ENCODE measurements at places on chromosomes 2 and 18. TPM values are rescaled to one million over a fixed set of nuclear protein-coding genes. Genes with fewer than 3 reads are reported as not detected.

Gene POTEF
- not detected for total RNA-seq

GRCh38 chr2:164599954-164600589 is 21.2 kb downstream of the GRB14 start:
- H3K4me1 ChIP-seq, result no peaks in the 10 kb centered on the region
- DNase-seq, result no peak
- no peak overlapping the region for H3K4me3 ChIP-seq
- no peak overlapping the region for H3K27ac ChIP-seq
- no peaks in the 10 kb centered on the region for H3K36me3 ChIP-seq

GRCh38 chr2:171347591-171348032 is 86.2 kb downstream of the METTL8 start:
- no peaks in the 10 kb centered on the region for H3K27me3 ChIP-seq
- peaks cover 8% of the 10 kb centered on the region for H3K36me3 ChIP-seq
- DNase-seq, result no peak
- no peak overlapping the region for H3K4me3 ChIP-seq
- no peak overlapping the region for H3K27ac ChIP-seq

DNA sequence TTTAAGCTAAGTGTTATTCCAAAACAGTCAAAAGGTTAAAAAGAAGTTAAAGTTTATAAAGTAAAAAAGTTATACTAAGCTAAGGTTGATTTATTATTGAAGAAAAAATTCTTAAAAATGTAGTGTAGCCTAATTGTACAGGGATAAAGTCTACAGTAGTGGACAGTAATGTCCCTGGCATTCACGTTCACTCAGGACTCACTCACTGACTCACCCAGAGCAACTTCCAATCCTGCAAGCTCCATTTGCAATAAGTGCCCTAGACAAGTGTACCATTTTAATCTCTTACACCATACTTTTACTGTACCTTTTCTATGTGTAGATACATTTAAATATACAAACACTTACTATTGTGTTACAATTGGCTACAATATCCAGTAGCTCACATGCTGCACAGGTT is 86.1 kb downstream of the CACNB4 start:
- H3K27me3 ChIP-seq, result peaks cover 7% of the 10 kb centered on the region
- no peak overlapping the region for H3K4me3 ChIP-seq
- DNase-seq, result no peak
- no peaks in the 10 kb centered on the region for H3K4me1 ChIP-seq
- no peak overlapping the region for H3K27ac ChIP-seq

Gene SULT1C2
- not detected for total RNA-seq

Gene COLEC12
- not detected for total RNA-seq

Gene FEV
- total RNA-seq, result not detected

- H3K27me3 ChIP-seq, result no peaks in the 10 kb centered on the region
- DNase-seq, result no peak
- no peak overlapping the region for H3K27ac ChIP-seq
- H3K4me1 ChIP-seq, result peaks cover 47% of the 10 kb centered on the region
- no peaks in the 10 kb centered on the region for H3K36me3 ChIP-seq
- H3K4me3 ChIP-seq, result no peak overlapping the region
These were observed 244.9 kb downstream of the LOXHD1 start for GRCh38 chr18:46411867-46412690.

Gene IL36G
- not detected for total RNA-seq

Gene DSC1
- total RNA-seq, result not detected

Gene RBM44
- 3.2 TPM for total RNA-seq

- no peak for DNase-seq
- H3K27me3 ChIP-seq, result peaks cover 36% of the 10 kb centered on the region
- H3K4me1 ChIP-seq, result no peaks in the 10 kb centered on the region
- no peak overlapping the region for H3K4me3 ChIP-seq
- H3K27ac ChIP-seq, result no peak overlapping the region
These were observed 36.9 kb downstream of the REEP1 start for GRCh38 chr2:86300496-86300895.

Gene ATOH8
- not detected for total RNA-seq

Gene SPDYA
- total RNA-seq, result 2.6 TPM

DNA sequence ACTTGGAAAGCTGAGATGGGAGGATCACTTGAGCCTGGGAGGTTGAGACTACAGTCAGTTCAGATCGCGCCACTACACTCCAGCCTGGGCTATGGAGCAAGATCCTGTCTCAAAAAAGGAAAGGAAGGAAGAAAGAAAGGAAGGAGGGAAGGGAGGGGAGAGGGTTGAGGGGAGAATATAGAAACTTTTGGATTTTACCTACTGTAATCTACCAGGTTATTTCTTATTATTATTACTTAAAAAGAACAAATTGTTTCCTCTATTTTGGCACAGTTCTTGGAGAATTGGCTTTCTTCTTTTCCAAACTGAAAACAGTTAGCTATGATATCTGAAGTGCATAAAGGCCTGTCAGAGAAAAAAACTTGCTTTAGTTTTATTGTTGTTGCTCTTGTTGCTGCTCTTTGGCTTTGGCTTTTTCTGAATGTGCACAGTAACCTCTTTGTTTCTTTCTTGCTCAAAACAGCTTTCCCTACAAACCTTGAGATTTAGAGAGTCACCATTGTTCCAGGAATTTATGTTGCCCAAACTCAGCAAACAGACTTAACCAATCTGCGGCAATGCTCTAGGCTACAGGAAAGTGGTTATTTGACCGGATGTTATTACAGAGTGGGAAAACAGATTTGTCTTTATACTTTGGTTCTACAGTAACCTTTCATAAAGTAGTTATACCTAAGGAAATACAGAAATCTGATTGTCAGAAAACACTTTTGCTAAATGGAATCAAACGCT is 214.9 kb downstream of the XIRP2 start:
- no peak overlapping the region for H3K27ac ChIP-seq
- no peak overlapping the region for H3K4me3 ChIP-seq
- no peaks in the 10 kb centered on the region for H3K27me3 ChIP-seq
- no peak for DNase-seq
- H3K4me1 ChIP-seq, result no peaks in the 10 kb centered on the region

DNA sequence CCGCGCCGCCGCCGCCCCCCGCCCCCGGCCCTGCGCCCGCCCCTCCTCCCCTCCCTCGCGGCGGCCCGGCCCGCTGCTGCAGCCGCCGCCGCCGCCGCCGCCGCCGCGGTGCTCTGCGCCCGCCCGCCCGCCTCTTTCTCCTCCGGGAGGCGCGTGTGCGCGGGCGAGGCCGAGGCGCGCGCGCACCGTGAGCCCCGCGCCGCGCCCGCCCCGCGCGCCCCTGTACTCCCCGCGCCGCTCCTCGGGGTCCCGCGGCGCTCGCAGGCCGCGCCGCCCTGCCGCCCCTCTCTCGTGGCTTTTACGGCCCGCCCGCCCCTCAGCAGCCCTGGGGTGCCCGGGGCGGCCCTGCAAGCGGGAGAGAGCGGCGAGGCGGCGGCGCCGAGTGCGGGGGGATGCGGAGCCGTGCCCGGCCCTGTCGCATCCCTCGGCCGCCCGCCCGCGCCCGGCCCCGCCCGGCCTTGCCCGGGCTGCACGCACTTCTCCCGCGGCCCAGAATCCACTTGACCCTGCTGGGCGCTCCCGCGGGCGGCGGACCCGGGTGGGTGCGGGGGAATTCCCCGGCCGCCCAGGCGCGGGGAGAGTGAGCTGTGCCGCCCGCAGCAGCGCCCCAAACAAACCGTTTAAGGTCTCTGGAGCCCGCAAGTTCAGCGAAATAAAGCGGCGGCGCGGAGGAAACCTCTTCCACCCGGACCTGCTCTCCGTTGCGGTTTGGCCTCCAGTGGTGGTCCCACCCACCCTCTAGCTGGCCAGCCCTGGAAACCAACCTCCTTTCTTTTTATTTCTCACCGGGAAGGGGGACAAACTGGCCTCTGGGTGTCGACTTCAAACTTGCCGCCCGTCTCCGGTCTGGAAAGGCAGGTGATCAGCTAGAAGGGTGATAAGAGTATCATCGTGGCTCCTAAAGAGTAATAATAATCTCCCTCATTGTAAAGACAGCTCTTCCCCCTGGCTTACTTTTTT is 37.4 kb downstream of the AFF3 start:
- peak overlapping the region; percentile 38 for H3K4me3 ChIP-seq
- peaks cover 29% of the 10 kb centered on the region for H3K27me3 ChIP-seq
- no peaks in the 10 kb centered on the region for H3K36me3 ChIP-seq
- peaks cover 3% of the 10 kb centered on the region for H3K4me1 ChIP-seq

Gene DPP4
- 102 TPM for total RNA-seq

GRCh38 chr18:23868136-23868785 is 146.3 kb upstream of the TTC39C start:
- H3K4me3 ChIP-seq, result no peak overlapping the region
- H3K4me1 ChIP-seq, result peaks cover 52% of the 10 kb centered on the region
- H3K27me3 ChIP-seq, result no peaks in the 10 kb centered on the region
- no peak for DNase-seq

DNA sequence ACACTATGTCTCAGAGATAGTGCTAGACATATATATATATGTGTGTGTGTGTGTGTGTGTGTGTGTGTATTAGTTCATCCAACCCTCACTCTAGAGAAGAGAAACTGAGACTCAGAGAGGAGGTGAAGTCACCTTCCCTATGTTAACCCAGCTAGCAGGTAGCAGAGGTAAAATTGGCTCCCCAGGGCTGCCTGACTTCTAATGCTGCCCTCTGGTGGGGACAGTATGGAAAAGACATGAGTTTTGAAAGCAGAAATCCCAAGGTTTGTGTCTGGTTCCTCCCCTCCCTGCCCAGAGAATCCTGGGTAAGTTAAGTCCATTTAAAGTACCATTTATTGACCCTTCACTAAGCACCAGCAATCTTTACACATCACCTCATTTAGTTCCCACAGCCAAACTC is 137.7 kb downstream of the THNSL2 start:
- H3K27me3 ChIP-seq, result peaks cover 18% of the 10 kb centered on the region
- DNase-seq, result no peak
- H3K4me1 ChIP-seq, result no peaks in the 10 kb centered on the region
- H3K4me3 ChIP-seq, result no peak overlapping the region
- no peaks in the 10 kb centered on the region for H3K36me3 ChIP-seq
- no peak overlapping the region for H3K27ac ChIP-seq

DNA sequence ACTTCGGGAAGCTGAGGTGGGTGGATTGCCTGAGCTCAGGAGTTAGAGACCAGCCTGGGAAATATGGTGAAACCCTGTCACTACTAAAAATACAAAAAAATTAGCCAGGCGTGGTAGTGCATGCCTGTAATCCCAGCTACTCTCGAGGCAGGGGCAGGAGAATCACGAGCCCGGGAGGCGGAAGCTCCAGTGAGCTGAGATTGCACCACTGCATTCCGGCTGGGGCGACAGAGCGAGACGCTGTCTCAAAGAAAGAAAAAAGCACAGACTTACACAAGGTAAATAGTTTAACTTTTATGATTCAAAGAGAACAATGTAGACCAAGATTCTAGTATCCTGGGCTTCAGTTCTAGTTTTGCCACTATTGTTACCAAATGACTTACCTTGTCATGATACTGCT is 37.4 kb downstream of the NCKAP1 start:
- H3K36me3 ChIP-seq, result peaks cover 12% of the 10 kb centered on the region
- H3K27me3 ChIP-seq, result no peaks in the 10 kb centered on the region
- DNase-seq, result no peak
- H3K27ac ChIP-seq, result no peak overlapping the region

DNA sequence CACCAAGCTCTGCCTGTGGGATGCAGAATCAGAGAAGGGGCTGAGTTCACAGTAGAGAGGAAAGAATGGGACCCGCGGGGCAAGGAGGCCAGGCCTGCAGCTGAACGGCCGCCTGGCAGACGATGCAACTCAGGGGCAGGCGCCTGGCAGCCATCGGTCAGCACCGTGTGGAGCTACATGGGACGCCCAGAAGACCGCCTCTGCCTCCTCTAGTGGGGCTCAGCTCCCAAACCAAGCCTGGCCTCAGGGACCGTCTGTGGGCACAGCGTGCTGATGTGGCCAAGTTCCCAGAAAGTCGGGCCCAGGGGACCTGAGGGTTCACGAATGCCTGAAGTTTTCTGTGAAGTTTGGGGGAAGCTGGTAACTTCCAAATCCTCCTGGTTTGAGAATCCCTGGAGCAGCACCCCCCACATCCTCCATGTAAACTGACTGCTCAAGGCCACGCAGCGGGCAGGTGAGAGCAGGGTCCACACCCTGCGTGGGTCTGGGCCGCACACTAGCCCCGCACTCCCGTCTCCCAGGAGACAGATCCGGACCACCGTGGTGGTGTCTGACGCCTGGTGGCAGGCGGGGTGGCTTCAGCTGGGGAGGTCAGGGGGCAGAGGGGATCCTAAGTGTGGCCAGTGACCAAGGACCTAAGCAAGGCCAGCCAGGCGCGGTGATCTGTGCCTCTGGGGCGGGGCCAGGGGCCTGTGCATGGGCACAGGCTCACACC is 14.6 kb downstream of the SNORC start:
- no peaks in the 10 kb centered on the region for H3K36me3 ChIP-seq
- no peak overlapping the region for H3K27ac ChIP-seq
- H3K4me3 ChIP-seq, result no peak overlapping the region

Data from natural killer cell treated with Interleukin-12 subunit alpha and Interleukin-12 subunit beta and Interleukin-15 and Interleukin-18, amount 100 ng/mL, for 72 hours (primary cell).